Inflammatory macrophage treated with lipopolysaccharide for 4 hours (primary cell): ENCODE measurements at places on chromosomes 12 and 14.
A peak's percentile ranks its signal among the peaks of the same experiment; 100 is the strongest.

DNA sequence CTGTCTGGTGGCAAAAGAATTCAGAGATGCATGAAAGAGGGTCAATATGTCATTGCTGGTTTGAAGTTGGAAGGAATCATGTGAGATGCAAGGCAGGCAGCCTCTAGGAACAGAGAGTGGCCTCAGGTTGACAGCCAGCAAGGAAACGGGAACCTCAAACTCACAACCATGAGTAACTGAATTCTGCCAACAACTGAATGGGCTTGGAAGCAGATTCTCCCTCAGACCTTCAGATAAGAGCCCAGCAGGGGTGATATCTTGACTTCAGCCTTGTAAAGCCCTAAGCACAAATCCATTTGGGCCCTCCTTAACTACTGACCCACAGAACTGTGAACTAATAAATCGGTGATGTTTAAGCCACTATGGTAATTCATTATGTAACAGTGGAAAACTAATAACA is 35.8 kb downstream of the USP15 start:
- no peak for DNase-seq

DNA sequence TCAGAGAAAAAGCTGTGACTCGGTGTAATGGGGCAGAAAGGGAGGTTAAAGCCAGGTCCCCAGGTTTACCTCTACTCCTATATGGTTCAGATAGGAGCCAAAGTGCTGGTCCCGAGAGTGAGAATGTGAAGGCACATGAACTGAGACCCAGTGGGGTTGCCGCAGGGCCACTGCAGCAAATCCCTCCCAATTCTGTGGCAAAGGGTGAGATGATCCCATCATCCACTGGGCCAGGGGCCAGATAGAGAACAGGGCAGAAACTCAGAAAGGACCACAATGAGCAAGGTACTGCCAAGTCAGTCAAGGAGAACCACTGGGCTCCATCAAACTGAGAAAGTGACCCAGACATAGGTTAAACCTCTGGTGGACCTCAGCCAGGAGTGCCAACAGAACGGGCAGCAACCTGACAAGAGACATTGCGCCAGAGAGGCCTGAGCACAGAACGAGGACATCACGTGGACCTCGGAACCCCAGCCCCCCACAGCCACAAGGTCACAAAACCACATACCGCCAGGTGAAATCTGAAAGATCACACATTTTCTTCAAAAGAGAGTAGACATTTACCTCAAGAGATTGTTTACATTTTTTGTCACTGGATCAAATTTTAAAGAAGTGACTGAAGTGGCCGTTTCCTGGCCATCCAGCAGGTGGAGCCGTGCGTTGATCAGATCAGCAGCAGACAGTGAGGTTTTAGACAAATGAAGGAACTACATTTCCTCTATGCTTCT is 20.5 kb upstream of the ITPR2 start:
- peak; percentile 70 for DNase-seq

DNA sequence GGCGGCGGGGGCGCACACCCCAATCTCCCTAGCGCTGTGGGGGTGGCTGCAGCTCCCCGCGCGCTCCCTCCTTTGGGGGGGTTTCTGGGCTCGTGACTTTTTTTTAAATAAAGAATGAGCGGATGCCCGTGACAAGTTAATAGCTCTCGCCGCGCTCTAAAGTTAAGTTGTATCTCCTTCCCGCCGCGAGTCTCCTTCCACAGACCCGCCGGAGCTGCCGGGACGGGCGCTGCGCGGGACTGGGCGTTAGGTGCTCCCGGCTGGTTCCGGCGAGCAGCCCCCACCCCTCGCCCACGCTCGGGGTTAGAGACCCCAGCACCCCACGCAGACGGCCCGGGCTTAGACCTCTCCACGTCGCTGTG is 82.6 kb upstream of the HMGA2 start:
- DNase-seq, result peak; percentile 6

GRCh38 chr12:22361785-22362184 is 27.3 kb upstream of the ST8SIA1 start:
- DNase-seq, result no peak

GRCh38 chr12:27524839-27525753 is 1.1 kb downstream of the PPFIBP1 start:
- DNase-seq, result peak; percentile 41

DNA sequence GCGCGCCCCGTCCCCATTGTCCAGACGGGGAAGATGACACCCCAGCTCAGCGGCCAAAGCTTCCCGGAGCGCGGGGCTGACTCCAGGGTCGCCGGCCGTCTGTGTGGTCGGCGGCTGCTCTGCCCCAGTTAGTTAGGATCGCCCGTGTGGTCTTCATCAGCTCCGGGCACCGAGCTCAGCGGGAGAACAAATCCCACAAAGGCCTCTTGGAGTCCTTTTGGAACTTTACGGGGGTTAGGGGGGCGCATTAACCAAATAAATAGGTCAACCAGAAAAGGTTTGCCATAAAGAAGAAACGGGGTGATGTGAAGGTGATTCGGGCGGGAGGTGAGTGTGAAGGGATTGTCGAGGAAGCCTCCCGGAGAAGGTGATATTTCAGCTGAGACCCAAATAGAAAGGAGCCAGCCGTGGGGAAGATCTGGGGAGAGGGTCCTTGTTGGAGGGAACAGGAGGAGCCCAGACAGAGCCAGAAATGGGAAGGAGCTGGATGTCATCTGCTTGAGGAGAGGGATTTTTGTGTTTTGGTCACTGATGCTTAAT is 697 bp downstream of the ATP6V0A2 start:
- no peak for DNase-seq

GRCh38 chr12:22318108-22318737 is 16.3 kb downstream of the ST8SIA1 start:
- peak; percentile 82 for DNase-seq

DNA sequence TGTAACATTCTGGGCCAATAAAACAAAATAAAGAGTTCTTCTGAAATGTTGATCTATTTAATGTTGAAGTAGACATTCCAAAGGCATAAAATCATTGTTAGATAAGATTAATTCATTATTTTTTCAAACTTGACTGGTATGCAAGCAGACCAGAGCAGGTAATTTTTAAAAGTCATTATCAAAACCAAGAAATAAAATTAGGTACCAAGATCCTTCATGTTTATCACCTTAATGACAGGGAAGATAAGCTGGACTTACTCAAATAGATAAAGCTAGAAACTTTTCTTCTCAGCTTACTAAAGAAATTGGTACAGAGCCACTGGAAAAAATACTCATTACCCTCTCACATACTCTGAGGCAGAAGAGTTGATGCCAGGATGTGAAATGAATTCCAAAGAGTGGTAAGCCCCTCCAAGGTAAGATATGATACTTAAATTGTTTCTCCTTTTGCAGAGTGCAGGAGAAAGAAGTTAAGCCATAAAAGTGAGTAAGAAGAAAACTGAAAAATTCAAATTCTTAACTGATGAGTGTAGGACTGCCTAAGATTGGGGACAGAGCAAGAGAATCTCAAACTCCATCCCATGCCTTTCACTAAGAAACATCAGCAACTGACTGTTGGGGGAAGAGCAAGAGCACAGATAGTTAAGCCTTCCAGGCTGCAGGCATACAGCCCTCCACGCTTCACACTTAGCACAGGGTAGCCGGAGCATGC is 111.9 kb downstream of the SLC41A2 start:
- DNase-seq, result no peak

DNA sequence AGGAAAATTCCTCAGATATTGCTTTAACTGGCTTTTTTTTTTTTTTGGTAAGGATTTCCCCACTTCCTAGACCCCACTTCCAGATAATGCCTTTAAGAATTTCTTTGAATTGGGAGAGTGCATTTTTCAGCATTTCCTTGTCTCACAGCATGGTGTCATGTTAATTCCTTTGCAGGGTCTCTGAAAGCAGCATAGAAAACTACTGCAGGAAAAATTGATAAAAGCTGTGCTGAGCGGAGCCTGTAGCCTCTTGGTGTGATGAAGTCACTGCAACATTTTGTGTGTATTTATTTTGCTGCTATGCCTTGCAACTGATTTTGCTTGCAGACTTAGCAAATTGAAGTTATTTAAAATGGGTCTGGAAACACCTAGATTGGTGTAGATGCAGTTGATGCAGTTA is 2.7 kb downstream of the ANO4 start:
- no peak for DNase-seq

GRCh38 chr14:76701981-76702380 is 59.3 kb upstream of the VASH1 start:
- DNase-seq, result no peak
